Activated naive CD8-positive, alpha-beta T cell treated with anti-CD3 and anti-CD28 coated beads, Interleukin-2, amount 50 U/mL, for 16 hours (primary cell): ENCODE measurements at places on chromosomes 6 and 20.

DNA sequence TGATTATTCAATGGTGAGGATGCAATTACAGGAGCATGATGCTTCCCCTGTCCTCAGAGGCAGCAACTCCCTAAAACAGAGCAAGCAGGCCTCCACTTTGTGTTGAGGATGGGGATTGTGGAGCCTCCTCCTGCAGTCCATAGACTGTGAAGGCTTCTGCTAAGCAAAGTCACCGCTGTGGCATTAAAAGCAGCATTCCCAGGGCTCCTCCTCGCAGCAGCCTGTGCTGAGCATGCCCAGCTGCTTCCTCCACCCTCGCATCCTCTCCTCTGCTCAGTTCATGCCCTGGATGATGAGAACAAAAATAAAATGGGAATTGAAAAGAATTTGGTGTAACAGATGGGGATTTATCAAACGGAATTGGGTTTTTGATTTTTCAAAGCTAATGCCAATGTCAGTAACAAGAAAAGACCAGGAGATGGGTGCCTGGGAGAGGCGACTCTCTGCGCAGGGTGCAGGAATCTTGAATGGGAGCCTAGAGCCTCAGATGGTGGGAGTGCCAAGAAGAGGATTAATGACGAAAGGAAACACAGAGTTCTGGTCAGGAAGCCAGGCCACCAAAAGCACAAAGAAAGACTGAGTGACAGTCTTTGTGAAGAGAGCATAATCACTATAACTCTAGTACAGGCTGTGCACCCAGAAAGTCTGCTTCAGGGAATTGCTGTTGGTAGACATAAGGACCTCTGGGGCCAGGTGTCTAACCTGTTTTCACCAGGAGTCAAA lies 347.6 kb downstream of the TPBG start:
- DNase-seq, result no peak

DNA sequence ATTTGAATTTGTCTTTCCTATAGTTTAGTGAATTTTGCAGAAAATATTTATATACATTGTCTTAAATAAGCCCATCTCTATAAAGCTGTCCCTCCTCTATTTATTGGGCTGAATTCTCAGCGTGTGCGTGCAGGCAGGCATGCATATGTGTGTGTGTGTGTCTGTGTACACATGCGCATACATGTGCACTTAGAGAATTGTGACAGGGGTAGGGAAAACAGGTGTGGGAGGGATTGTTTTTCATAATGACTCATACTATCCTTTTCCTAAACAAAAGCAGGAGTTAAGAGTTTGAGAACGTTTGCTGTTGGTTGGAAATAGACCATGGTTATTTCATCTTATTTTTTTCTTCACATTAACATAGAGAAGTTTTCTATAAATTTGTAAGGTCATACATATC lies 43.4 kb upstream of the FABP7 start:
- no peak for DNase-seq

- DNase-seq, result no peak
Observed at GRCh38 chr6:85157311-85157710, 292.6 kb upstream of the NT5E start.

DNA sequence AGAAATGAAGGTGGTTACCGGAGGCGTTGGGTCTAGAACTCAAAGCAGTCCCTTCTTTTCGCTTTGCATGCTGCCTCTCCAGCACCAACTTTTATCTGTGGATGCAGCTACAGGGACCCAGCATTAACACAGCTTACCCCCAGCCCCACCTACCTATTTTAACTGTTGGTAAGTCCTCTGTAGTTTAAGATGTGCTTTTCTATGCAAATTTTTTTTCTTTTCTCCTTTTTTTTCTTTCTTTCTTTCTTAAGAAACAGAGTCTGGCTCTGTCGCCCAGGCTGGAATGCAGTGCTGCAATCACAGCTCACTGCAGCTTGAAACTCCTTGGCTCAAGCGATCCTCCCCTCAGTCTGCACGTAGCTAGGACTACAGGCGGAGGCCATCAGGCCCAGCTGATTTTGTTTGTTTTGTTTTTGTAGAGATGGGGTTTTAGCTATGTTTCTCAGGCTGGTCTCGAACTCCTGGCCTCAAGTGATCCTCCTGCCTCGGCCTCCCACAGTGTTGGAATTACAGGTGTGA lies 6.5 kb upstream of the USP45 start:
- no peak for DNase-seq
